ENCODE measurements at places on chromosomes 3 and 15.

- DNase-seq, result no peak
Measured at GRCh38 chr3:146503461-146504202, 34.3 kb upstream of the PLSCR2 start.

DNA sequence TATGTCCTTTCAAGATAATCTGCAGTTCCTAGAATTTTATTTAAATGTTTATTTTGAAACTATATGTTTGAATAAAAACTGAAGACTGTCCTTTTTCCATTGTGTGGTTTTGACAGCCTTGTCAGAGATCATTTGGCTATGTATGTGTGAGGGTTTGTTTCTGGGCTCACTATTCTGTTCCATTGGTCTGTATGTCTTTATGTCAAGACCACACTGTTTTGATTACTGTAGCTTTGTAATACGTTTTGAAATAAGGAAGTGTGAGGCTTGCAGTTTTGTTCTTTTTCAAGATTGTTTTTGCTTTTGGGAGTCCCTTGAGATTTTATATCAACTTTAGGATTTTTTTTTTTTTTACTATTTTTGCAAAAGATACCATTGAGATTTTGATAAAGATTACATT, 42.0 kb downstream of the PIAS1 start:
- no peak for DNase-seq

DNA sequence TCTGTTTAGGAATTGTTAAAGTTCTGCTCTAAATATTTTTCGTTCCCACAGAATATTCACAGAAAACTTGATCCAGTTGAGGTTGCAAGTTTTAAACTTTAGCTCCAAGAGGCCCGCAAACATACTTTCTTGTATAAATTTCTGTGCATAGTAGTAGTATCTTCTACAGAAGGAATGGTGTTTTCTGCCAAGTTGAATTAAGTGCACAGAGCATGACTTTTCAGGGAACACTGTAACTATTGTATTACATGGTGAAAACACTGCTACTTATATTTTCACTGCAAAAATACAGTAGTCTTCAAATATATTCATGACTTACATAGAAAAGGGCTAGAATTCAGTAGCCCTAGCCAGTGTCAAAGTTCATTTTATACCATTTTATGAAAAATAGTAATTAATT, 67.0 kb downstream of the SUCNR1 start:
- DNase-seq, result no peak

GRCh38 chr3:142982038-142982773, 18.7 kb upstream of the PAQR9 start:
- DNase-seq, result no peak

- DNase-seq, result no peak
Measured at GRCh38 chr15:95119041-95119610, 887.8 kb downstream of the MCTP2 start.

- DNase-seq, result no peak
Measured at GRCh38 chr15:59017449-59017848, 30.0 kb downstream of the RNF111 start.

- peak; percentile 73 for DNase-seq
Measured at GRCh38 chr3:190566043-190566933, 52.4 kb downstream of the IL1RAP start.

DNA sequence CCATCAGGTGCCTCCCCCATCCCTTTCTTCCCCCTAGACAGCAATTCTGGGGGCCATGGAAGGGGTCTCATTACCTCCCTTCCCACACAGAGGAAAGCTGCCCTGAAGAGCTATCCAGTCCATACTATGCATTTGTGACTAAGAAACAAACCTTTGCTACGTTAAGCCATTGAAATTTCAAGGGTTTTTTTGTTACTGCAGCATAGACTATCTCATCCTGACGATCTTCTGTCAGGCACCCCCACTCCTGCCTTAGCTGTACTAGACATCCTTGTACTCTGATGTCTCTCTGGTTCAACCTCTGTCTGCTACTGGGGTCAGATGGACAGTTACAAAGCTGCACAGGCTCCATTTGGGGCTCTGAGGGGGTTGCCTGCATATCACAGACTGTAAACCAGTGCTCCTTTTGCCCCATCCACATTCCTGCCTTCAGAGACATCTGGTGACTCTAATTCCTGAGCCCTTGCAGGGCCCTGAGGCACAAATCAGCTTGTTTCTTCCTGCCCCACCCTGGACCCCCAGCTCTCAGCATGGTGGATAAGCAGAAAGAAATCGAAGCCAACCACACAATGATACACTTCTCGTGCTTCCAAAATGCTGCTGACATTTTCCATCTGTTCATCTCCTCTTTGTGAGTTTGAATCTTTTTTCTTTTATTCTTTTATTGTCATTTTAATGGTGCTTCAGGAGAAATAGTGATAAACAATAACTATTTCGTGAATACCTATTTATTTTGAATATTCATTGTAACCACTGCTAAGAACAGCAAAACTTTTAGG, 21.6 kb upstream of the NSMCE3 start:
- DNase-seq, result no peak

- no peak for DNase-seq
Measured at GRCh38 chr15:90471769-90472168, 58.0 kb upstream of the CRTC3 start.

All from activated CD8-positive, alpha-beta memory T cell treated with anti-CD3 and anti-CD28 coated beads for 24 hours (primary cell).